ENCODE measurements at places on chromosomes 5 and 9. TPM values are rescaled to one million over a fixed set of nuclear protein-coding genes. Genes with fewer than 3 reads are reported as not detected.

- DNase-seq: no peak
Measured at GRCh38 chr5:56011835-56012234, 17.1 kb upstream of the IL6ST start.

GRCh38 chr9:124797343-124798103 is 20.6 kb downstream of the OLFML2A start:
- DNase-seq: no peak

The SPATA31D4 gene
- not detected for total RNA-seq

The TRPM6 gene
- 1.0 TPM for total RNA-seq

The C5orf34 gene
- total RNA-seq: 2.0 TPM

Measured in aorta (tissue), 5 donors.